ENCODE measurements at places on chromosomes 7 and 10.

DNA sequence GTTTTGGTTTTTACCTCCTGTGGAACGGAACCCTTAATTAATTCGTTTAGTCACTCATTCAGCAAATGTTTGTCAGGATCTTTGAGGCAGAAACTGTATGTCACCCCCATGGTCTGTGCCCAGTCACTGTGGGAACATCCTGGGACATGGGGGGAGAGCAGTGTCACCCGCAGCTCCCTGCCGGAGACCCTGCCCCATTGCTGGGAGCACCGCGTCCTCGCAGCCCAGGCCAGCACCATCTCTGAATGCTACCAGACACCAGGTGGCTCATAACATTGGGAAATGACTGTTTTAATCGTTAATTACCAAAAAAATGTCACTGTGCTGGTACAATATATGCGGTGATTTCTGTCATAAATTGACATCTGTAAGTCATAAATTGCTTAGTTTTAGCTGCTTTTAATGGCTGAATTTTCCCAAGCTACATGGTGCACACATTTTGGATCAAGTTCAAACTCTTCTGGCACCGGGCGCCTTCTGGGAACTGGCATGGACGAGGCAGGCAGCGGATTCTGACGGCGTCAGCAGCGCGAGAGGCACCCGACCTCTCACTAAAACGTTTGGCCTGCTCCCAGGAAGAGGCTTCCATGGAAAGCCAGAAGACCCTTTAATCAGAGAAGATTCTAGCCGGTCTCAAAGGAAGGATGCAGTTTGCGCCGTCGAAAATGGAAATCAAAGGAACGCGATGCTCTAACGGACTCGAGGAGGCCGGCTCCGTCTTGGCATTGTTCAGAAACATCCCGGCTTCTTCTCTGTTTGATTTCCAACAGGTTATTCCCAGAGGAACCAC lies 184.2 kb downstream of the ADARB2 start:
- no peak for DNase-seq

DNA sequence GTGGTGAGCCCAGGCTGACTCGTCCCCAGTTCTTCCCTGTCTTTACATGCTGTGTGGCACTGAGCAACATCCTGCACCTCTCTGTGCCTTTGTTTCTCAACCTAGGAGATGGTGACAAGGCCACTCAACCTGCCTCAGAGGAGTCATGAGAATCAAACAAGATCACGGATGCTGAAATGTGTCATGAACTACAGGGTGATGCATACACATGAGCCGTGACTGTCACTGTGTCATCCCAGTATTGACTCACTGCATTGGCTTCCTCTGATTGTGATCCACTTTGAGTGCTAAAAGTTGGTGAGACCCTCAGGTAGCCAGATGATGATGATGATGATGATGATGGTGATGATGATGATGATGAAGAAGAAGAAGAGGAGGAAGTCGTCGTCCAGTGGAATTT lies 11.5 kb downstream of the C10orf71 start:
- no peak for DNase-seq

- DNase-seq = no peak
Observed at GRCh38 chr10:46096909-46097575, 51.0 kb upstream of the MSMB start.

- peak; percentile 71 for DNase-seq
Observed at GRCh38 chr7:92614660-92615174, 24.5 kb upstream of the FAM133B start.

DNA sequence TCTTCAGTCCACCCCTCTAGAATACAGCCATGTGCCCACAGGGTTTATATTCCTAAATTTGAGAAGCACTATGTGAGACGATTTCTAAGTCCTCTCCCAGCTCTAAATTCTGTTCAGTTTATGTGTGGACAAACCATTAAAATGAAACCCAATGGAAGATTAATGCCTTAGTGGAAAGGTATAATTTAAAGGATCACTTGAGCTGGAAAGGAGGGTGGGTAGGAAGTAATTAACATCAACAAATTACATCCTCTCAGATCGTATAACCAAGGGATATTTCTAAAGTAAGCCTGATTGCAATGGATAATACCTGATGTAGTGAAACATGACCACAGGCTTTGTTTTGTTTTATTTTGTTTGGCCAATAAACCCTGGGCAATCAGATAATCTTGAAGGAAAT lies 511.0 kb upstream of the COBL start:
- DNase-seq = no peak

- peak; percentile 87 for DNase-seq
Observed at GRCh38 chr7:129969881-129970446, 17.2 kb upstream of the UBE2H start.

DNA sequence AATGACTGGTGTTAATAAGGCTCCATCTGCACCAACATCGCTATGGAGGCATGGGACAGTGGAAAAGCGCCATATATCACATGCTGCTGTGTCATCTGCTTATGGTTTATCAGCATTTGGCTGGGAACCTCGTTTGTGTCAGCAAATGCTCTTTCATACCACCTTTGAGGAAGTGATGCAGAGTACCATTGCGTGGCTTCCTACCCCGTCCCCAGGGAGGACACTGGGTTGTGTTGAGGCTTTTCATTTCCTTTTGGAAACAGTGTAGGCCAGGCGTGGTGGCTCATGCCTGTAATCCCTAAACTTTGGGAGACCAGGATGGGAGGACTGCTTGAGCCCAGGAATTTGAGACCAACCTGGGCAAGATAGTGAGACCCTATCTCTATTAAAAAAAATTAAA lies 6.8 kb downstream of the TACR2 start:
- no peak for DNase-seq

- peak; percentile 3 for DNase-seq
Observed at GRCh38 chr7:155001756-155002410, 1.0 kb downstream of the PAXIP1 start.

GRCh38 chr7:78862411-78862900 lies 591.0 kb downstream of the MAGI2 start:
- DNase-seq = no peak

DNA sequence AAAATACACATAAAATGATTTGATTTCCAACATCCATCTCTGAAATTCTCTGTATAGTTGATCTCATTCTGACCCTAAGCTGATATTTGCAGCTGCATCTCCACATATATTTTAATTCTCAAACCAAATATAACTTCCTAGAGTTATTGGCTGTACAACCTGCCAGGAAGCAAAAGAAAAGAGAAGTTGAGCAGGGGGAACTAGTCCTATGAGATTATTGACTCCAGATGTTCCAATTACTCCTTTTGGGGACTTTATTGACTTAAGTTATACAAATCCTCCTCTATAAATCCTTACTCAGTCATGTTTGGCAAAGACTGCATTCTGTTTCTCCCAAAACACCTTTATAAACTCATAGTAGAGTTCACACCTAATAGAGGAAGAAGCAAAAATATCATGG lies 599.4 kb upstream of the ANKRD30A start:
- no peak for DNase-seq

GRCh38 chr7:107147464-107148393 lies 21.1 kb upstream of the HBP1 start:
- DNase-seq = peak; percentile 42

GRCh38 chr7:125568799-125569198 lies 639.2 kb upstream of the POT1 start:
- no peak for DNase-seq

DNA sequence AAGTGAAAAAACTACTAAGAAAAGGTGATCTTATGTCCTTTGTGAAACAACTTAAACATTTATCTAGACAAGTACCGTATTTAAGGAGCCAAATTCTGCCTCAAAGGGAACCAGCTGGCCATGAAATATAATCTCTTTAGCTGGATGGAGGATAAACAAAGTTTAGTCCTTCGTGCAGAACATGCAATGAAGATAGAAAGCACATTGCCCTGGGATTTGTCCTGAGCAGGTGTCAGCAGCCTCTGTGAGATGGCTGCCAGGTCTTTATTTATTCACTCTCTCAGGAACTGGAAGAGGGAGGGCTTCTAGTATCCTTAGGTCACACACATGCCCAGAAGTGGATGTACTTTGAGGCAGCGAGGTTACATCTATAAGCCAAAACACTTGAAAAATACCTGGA lies 57.4 kb upstream of the CASD1 start:
- no peak for DNase-seq

DNA sequence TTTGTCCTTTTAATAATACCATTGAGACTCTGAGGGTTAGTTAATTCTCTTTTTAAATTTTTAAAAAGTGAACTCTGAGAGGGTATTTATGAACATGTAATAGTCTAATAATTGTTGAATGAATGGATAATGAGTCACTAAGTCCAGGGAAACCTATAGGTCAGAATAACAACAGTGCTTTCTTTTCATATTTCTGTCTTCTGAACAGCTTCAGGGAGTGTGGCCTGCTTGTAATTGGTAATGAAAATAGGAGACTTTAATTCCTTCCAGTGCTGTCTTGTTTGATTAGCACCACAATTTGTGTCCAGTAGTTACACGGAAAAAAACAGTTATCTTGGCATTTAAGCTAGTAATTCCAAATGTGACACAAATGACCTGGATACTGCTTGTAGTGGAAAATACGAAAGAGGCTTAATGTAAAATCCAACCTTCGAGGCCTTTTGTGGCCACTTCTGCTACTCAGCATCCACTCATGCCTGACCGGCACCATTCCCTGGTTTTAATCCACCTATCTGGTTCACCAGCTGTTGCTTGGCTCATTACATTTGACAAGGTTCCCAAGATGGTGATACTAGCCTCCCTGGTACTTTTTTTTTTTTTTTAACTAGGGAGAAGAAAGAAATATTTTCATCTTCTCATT lies 149.3 kb upstream of the IMMP2L start:
- DNase-seq = no peak

- no peak for DNase-seq
Observed at GRCh38 chr7:44291733-44292419, 33.5 kb downstream of the CAMK2B start.

- peak; percentile 94 for DNase-seq
Observed at GRCh38 chr7:128989961-128990360, 52.2 kb downstream of the IRF5 start.

- peak; percentile 81 for DNase-seq
Observed at GRCh38 chr7:80876894-80877414, 41.9 kb downstream of the SEMA3C start.

GRCh38 chr10:115665549-115665948 lies 572.4 kb downstream of the ATRNL1 start:
- peak; percentile 8 for DNase-seq

GRCh38 chr10:47079204-47079580 lies 168.0 kb downstream of the PTPN20 start:
- peak; percentile 94 for DNase-seq

DNA sequence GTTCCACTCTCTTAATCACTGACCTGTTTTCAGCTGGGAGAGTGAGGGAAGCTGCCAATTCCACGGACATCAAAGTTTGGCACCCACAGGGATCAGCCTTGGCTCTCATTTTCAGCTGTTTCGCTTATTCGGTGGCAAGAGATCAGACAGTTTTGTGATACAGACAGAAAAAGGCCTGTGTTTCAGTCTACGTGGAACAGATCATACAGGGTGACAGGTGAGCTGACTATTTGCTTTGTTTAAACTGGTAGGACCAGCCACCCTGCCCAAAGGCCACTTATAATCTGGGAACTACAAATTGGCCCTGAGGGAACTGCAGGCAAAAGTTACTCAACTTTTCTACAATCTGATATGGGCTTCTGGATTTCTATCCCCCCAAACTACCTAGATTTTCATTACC lies 128.6 kb downstream of the ZNF467 start:
- no peak for DNase-seq

- no peak for DNase-seq
Observed at GRCh38 chr7:77367976-77368375, 48.2 kb downstream of the GSAP start.

GRCh38 chr7:45691155-45691656 lies 117.0 kb downstream of the ADCY1 start:
- no peak for DNase-seq

All from amniotic epithelial cell (primary cell).